ENCODE measurements at places on chromosomes 2 and 18. TPM values are rescaled to one million over a fixed set of nuclear protein-coding genes. Genes with fewer than 3 reads are reported as not detected.

The FSHR gene
- total RNA-seq = 2.4 TPM

The GKN2 gene
- not detected for total RNA-seq

The CFC1B gene
- total RNA-seq = not detected

The SH3RF3 gene
- 1.4 TPM for total RNA-seq

The METAP1D gene
- total RNA-seq = 6.5 TPM

The MERTK gene
- 36.6 TPM for total RNA-seq

The OBSL1 gene
- 145 TPM for total RNA-seq
